ENCODE measurements at places on chromosomes 1 and 21.

- ATAC-seq: no peak
Observed at GRCh38 chr1:117565745-117566455, 39.9 kb upstream of the TENT5C start.

- ATAC-seq: no peak
Observed at GRCh38 chr1:67431869-67432578, 1.8 kb upstream of the SERBP1 start.

DNA sequence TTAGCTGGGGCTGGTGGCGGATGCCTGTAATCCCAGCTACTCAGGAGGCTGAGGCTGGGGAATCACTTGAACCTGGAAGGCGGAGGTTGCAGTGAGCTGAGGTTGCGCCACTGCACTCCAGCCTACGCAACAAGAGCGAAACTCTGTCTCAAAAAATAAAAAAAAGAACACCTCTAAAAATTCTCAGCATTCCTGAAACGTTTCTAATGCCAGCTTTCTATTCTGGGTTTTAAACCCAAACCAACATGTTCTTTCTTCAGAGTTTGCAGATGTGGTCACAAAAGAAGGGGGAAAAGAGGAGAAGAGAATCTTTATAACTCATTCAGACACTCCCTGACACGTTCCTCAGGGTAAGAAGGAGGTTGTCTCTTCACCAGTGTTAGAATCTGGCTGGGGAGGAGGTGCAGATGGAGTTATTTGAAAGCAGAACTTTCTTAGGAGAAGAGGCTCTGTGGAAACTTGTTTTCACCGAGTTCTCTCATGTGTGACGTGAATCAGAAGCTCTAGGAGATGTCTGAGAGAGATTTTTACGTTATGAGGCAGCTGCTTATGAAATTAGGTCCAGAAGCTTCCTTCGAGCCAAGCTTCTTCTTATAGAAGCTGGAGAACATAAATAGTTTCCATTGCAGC is 17.8 kb upstream of the CNR2 start:
- no peak for ATAC-seq

- no peak for ATAC-seq
Observed at GRCh38 chr1:176742322-176742721, 279.3 kb downstream of the PAPPA2 start.

DNA sequence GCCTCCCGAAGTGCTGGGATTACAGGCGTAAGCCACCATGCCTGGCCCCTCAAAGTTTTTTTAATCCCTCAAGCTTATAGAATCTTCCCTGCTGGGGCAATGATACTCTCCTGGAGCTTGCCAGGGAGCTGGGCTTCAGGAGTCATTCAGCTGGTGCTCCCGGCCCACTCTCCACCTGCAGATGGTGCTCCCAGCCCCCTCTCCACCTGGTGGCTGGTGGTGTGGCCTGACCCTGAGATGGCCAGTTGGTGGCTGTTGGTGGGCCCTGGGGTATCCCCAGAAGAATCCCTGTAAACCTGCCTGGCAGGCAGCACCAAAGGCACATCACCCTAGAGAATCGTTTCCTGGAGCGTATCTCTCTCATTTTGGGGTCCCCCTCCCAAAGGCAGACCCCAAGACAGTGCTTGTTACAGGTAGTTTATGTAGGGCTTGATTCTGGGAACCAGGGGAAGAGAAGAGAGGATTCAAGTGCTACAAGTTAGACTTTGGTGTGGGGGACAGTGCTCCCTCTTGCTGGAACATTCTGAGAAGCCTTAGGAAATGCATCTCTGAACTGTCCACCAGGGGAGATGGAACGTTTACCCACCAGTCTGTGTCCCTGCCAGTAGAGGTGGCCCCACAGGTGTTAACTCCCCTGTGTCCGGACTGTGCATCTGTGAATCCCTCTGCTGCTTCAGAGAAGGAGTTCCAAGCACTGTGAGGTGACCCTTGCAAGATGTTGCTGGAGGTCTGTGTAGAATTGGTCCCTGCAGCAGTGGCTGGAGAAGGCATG is 29.1 kb upstream of the ACTL8 start:
- no peak for ATAC-seq

- peak; percentile 90 for ATAC-seq
Observed at GRCh38 chr1:19643602-19644394, at the start of gene NBL1. Gene NBL1, plus strand, starts transcription at chr1:19644311. Its CDS starts 10,720 bp downstream, at chr1:19655031.

DNA sequence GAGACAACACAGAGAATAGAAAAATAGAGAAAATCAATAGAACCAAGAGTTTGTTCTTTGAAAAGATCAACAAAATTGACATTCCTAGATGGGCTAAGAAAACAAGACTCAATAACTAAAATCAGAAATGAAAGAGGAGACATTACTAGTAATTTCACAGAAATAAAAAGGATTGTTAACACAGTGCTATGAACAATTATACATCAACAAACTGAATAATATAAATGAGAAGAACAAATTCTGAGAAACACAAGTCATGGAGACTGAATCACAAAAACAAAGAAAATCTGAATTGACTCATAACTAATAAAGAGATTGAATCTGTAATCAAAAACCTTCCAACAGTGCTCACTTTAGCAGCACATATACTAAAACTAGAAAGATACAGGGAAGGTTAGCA is 51.6 kb upstream of the TTC39A start:
- ATAC-seq: peak; percentile 42

- ATAC-seq: no peak
Observed at GRCh38 chr1:85015826-85016225, 18.9 kb upstream of the MCOLN2 start.

- no peak for ATAC-seq
Observed at GRCh38 chr1:35725596-35725995, 6.9 kb upstream of the C1orf216 start.

- ATAC-seq: no peak
Observed at GRCh38 chr1:41286992-41287391, 44.9 kb upstream of the SCMH1 start.

DNA sequence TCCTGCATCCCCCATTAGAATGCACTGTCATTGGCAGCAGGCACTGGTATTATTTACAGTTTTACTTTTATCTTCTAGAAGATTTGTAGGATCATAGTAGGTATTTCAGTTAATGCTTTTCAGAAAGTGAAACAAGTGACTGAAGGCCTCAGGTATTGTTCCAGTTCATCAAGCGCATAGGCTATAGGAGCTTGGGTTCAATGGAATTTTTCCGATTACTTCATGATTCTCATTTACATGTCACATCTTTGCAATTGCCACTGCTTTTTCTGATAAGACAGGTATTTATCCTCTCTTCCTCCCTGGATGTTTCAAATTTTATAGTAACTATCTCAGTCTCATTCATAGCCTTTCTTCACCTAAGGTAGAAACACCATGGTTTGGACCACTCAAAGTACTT is 161.3 kb downstream of the NTPCR start:
- ATAC-seq: no peak

DNA sequence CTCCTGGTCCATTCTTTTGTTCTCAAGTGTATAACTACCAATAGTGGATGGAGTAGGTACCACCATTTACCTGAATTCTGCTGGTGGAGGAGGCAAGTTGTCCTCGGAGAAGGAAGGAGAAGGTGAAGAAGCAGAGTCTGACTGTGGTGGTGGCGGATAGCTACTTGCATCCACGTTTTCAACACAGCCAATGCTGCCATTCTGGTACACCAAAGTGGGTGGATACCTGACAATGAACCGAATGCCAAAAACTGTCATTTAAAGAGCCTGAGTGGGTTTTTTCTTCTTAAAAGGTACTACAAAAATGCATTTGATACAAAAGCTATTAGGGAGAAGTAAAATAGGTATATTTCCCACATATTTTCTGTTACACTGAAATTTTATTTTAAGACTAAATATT is 20.1 kb downstream of the GPR3 start:
- ATAC-seq: no peak

- ATAC-seq: no peak
Observed at GRCh38 chr21:44275041-44275440, 10.6 kb upstream of the AIRE start.

GRCh38 chr1:86067626-86068025 is 88.9 kb downstream of the COL24A1 start:
- no peak for ATAC-seq

- no peak for ATAC-seq
Observed at GRCh38 chr1:98732985-98733781, 71.7 kb downstream of the SNX7 start.

- peak; percentile 91 for ATAC-seq
Observed at GRCh38 chr1:234315091-234315541, 58.1 kb upstream of the COA6 start.

GRCh38 chr1:231313661-231314060 is 24.0 kb downstream of the EXOC8 start:
- no peak for ATAC-seq

DNA sequence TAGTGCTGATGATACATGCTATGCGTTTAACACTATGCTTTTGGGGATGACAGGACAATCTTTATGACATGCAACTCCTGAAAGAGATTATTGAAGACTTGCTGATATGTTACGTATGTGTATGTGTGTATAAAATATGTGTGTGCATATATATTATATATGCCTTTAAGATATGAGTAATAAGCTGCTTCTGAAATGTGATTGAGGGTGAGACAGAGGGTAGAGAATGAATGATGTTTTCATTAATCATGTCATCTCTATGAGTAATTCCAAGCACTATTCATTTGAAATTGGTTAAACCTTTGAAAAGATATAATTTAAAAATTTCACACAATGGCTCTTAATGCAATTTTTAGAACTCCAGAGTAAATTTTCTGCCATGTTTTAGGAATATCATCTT is 5.8 kb downstream of the BCL9 start:
- peak; percentile 16 for ATAC-seq

- ATAC-seq: no peak
Observed at GRCh38 chr1:66403007-66403731, 130.8 kb upstream of the SGIP1 start.

- no peak for ATAC-seq
Observed at GRCh38 chr1:200401708-200402107, 8.1 kb downstream of the ZNF281 start.

DNA sequence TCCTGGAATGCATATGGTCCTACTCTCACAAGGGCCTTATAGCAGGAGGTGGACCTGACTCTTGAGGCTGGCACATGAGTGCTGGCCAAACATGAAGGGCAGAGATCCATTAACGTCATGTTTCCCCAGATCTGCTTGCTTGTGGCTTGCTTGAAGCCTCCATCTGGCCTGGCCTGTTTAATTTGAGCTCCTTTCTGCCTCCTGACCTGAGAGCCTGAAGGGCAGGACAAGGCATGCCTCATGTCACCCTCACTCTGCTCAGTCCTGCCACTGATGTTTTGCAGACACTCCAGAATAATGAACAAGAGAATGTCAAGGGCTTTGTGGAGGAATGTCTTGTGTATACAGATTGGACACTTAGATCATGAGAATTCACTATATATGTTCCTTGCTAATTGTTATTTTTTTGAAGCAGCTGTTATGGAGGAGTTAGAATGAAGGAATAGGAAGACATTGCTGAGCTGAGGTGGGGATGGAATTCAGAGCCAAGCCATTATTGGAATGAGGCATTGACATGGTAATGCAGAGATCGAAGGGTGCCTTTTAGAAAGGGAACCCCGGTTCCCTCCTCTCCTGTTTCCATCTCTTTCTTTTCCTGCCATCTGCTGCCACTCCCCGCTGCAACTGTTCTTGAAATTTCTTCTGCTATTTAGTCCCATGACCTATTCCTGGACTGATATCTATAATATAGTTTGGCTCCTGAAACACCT is 457.0 kb upstream of the PROX1 start:
- no peak for ATAC-seq

- ATAC-seq: no peak
Observed at GRCh38 chr1:17527036-17527914, 12.2 kb upstream of the ARHGEF10L start.

- peak; percentile 97 for ATAC-seq
Observed at GRCh38 chr1:84247425-84248220, 53.9 kb upstream of the SAMD13 start.

- ATAC-seq: peak; percentile 26
Observed at GRCh38 chr1:110214454-110215404, 4.6 kb downstream of the KCNC4 start.

- no peak for ATAC-seq
Observed at GRCh38 chr1:76824106-76824505, 43.2 kb upstream of the ST6GALNAC5 start.

- ATAC-seq: no peak
Observed at GRCh38 chr1:43465505-43466067, 11.9 kb upstream of the HYI start.

DNA sequence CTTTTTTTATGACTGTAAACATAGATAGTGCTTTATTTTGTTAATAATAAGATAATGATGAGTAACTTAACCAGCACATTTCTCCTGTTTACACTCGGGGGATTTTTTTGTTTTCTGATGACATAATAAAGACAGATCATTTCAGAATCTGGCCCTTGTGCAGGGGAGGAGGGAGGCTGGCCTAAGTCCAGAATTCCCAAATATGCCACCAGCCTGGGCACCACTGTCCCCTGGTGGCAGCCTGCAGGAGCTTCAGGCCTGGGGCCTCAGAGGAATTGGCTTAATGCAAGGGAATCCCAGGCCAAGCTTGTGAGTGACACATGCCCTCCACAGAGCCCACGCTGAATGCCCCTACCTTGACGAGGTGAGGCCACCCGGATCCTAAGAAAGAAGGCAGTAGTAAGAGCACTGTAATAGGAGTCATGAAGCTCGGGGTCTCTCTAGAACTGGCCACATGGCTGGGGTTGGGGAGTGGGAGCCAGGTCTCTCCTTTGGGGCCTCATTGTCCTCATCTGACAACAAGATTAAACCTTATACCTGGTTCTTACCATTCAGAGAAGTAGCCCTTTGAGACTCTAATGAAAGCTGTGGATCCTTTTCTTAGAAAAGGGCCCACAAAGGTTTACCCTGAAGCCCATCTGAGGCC is 24.1 kb downstream of the ETNK2 start:
- peak; percentile 40 for ATAC-seq

GRCh38 chr1:72034827-72035226 is 247.5 kb downstream of the NEGR1 start:
- ATAC-seq: no peak

DNA sequence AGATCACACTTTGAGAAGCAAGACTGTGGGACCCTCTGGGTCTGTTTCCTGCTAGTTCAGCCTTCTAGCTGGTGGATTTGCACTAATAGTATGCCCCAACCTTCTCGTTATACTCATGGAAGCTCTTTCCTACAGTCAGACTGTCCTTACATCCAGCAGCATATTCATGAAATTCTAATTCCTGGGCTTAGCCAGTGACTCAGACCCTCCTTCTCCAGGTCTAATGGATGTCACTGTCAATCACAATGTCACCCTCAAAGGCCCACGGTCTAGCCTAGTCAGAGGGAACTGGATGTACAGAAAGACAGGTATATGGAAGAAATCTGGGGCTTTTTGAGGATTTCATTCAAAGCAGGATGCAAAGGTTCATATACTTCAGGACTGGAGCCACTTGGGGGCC is 72.4 kb downstream of the KCNJ15 start:
- ATAC-seq: no peak

GRCh38 chr1:89166705-89167104 is 9.1 kb downstream of the GBP7 start:
- no peak for ATAC-seq

DNA sequence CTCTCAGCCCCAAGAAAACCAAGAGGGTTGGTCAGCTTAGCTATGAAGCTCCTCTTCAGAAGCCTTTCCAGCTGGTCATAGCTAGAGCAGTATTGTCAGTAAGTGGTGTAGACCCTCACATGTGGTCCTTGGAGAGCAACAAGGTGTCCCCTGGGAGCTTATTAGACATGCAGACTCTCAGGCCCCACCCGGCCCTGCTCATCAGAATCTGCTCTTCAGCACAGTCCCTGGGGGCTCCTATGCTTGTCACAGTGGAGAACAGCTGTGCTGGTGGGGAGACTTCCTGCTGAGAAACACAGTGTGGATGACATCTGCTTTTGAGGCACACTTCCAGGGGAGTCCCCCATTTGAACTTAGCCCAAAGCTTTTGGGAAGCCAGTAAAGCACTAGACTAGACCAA is 21.9 kb upstream of the NEK2 start:
- ATAC-seq: no peak

Data from activated T-helper 17 cell treated with anti-CD3 and anti-CD28 coated beads, Interleukin-2, amount 50 U/mL, for 72 hours (primary cell).